ENCODE measurements at places on chromosomes 13 and 19. TPM values are rescaled to one million over a fixed set of nuclear protein-coding genes. Genes with fewer than 3 reads are reported as not detected.

The TGFBR3L gene
- not detected for total RNA-seq

GRCh38 chr13:27569405-27569804 is 50.9 kb downstream of the LNX2 start:
- DNase-seq = no peak

GRCh38 chr13:24927810-24928404 is 163.9 kb downstream of the RNF17 start:
- DNase-seq = no peak

The PRKD2 gene
- total RNA-seq = 18.5 TPM

GRCh38 chr13:95896301-95896700 is 156.9 kb downstream of the UGGT2 start:
- no peak for DNase-seq

The RUBCNL gene
- 7.7 TPM for total RNA-seq

All from stomach (tissue), 19 donors.